Stimulated activated CD8-positive, alpha-beta memory T cell treated with anti-CD3 and anti-CD28 coated beads, Interleukin-15, amount 100 ng/mL, for 48 hours (primary cell): ENCODE measurements at places on chromosomes 4 and X.

GRCh38 chrX:25175743-25176142 is 160.0 kb upstream of the ARX start:
- no peak for DNase-seq

DNA sequence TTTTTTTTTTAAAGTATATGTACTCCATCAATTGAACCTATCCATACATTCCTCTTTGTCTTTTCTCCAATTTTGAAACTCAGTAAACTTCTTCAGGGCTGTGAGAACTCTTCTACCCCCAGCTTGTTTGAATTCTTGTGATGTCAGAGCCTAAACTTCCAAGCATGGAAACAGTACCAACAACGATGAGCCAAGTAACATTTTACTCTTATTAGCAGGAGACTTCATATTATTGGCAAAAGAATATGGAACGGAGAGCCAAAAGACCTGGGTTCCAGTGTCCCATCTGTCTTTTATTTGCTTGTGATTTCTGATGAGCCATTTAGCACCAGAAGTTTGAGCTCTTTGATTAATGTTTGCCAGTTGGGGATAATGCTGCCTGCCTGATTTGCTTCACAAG is 5.3 kb downstream of the DIAPH2 start:
- no peak for DNase-seq

GRCh38 chr4:96698831-96699230 is 858.9 kb downstream of the PDHA2 start:
- DNase-seq = no peak

DNA sequence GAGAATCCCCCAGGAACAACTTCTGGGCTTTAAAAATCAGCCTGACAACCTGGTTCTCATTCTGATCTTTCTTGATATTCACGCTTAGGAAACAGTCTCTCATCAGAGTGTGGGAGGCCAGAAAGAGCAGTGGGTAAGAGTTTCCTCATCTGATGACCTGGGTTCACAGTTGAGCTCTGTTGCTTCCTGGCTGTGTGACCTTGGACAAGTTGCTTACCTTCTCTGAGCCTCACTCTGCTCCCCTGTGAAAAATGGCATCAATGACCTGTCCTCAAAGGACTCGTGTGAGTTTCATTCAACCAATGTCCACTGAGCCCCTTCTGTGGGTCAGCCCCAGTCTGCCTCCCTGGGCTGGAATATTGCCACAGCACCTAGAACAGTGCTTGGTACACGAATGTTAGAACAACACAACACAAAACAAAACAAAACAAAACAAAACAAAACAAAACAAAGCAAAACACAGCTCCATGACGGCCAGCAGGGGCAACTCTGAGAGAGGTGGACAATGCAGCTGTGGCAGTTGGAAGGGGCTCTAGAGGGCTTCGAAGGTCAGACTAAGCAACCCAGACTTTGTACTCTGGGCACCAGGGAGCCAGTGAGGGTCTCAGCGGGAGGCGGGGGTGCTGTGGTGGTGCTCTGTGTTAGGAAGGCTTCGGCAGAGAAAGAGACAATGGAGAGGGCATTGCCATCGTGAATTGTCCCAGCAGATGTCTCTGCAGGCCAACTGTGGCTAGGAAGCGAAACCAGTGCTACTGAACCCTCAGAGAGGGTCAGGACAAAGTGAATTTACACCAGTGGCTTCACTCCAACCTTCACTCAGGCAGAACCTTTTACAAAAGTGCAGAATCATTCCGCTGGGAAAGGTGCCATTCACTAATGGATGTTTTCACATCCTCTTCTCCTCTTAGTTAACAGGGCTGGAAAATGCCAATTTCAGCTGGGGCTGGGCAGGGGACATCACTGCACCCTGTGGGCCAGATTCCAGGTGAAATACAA is 14.3 kb upstream of the C4orf50 start:
- DNase-seq = no peak

- DNase-seq = no peak
Measured at GRCh38 chr4:176084769-176085168, 19.1 kb downstream of the WDR17 start.

DNA sequence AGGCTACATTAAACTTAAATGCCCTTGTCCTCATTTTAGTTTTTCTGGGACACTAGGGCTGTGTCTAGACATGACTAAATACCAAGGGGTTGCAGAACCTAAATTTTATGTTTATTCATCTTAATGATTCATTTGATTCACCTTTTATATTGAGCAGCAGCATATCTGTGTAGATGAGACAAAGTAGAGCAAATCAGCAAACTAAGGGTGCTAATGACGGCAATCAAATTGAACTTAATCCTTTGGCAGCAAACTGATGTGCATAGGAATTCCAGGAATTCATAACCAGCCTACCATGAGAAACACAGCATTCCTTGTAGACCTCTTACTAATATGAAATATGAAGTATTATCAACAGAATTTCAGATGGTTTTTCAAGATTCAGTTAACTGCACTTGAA is 25.1 kb downstream of the EPHA5 start:
- DNase-seq = no peak

- DNase-seq = no peak
Measured at GRCh38 chrX:48003367-48003757, 427 bp downstream of the ZNF182 start.

DNA sequence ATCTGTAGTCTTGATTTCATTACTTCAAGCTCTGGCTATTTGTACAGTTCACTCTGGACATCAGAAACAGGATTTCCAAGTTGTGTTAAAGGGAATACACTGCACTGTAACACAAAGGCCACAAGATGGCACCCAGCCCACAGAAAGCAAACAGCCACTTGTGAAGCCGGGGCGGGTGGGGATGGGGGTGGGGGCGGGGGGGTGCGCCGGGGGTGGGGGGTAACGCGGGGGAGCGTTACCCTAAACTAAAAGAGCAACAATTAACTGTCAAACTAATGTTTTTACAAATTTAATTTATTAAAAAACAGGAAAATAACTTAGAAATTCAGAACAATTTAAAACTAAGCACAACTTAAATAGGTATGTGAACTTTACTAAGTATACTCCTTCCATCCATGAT is 27.3 kb downstream of the PRDX4 start:
- DNase-seq = no peak

GRCh38 chr4:6576512-6576911 is 1.5 kb downstream of the MAN2B2 start:
- DNase-seq = no peak

- DNase-seq = no peak
Measured at GRCh38 chr4:7995135-7995534, 55.5 kb upstream of the AFAP1 start.

GRCh38 chr4:165458471-165458870 is 79.7 kb downstream of the CPE start:
- no peak for DNase-seq

GRCh38 chr4:2812612-2813354 is 19.9 kb downstream of the SH3BP2 start:
- no peak for DNase-seq

GRCh38 chr4:41709844-41710481 is 38.6 kb downstream of the PHOX2B start:
- no peak for DNase-seq

- DNase-seq = no peak
Measured at GRCh38 chr4:73803213-73803612, 33.3 kb upstream of the CXCL6 start.
